ENCODE measurements at places on chromosomes 1 and 21.

GRCh38 chr1:174032671-174033222, 10.6 kb upstream of the RC3H1 start:
- no peak for DNase-seq

- no peak for DNase-seq
Measured at GRCh38 chr1:119374208-119374874, 5.8 kb downstream of the HAO2 start.

GRCh38 chr1:157439302-157439954, 112.9 kb downstream of the FCRL5 start:
- DNase-seq, result no peak

GRCh38 chr1:209425959-209426358, 157.6 kb upstream of the CAMK1G start:
- DNase-seq, result no peak

DNA sequence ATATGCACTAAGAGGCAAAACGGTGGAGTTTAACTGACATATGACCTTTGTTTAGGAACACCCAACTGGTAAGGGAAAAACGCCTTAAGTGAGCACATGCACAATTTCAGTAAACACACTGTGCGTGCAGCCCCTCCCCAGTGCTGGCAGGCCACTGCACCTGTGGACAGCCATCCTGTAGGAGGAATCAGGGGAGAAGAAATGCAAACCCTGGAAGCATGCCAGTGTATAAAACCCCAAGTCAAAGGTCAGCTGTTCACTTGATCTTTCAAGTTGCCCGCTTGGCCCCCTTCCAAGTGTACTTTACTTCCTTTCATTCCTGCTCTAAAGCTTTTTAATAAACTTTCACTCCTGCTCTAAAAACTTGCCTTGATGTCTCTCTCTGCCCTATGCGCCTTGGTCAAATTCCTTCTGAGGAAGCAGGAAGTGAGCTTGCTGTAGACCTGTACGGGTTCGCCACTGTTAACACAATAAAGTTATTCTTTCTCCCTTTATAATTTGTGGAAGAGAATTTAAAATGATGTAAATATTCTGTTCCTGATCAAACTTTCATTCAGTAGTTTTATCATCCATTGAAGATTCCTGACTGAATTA, 31.8 kb downstream of the USP25 start:
- no peak for DNase-seq

GRCh38 chr1:152783095-152783494, 3.0 kb upstream of the LCE1E start:
- no peak for DNase-seq

GRCh38 chr1:179321533-179322216, 28.1 kb downstream of the SOAT1 start:
- no peak for DNase-seq

GRCh38 chr1:30335997-30336390, 387.4 kb downstream of the MATN1 start:
- no peak for DNase-seq

DNA sequence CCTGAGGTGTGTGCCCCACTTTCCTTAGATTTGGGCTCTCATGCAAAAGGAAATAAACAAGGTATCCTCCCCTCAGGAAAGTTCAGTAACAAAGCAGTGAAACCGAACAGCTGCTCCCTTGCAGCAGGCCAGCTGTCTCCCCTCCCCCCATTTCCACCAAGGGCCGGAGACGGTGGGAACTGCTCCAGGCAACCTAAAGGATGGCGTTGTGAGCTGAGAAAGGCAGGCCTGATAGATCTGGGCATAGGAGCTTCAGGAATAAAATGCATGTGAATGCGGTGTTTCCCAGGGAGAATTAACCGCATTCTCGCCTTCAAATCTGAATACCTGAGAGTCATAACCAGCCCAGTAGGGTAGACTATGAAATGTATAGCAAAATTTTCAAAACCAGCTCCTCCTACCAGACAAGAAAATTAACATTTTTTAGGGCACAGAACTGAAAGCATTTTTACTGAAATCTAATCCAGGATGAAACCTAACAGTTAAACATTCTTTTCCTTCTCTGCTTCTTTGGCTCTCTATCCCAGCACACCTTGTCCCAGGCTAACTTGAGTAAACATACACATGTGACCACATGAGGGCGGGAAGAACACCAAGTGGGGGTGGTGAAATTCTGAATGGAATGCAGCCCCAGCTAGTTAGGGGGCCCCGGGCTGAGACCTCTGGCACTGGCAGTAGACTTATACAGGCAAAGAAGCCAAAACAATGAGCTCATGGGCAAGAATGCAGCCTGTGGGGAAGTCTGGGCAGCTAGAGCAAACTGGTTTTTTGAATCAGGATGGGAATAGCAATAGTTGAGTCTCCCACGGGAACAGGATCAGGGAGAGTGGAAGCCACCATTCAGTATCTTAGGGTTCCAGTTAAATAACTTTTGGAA, 11.5 kb downstream of the MCL1 start:
- DNase-seq, result peak; percentile 31

GRCh38 chr1:15803380-15803779, 4.1 kb downstream of the UQCRHL start:
- DNase-seq, result no peak
